Neural progenitor cell (in vitro differentiated cells): ENCODE measurements at places on chromosomes 6 and 20. TPM values are rescaled to one million over a fixed set of nuclear protein-coding genes. Genes with fewer than 3 reads are reported as not detected.

Gene COL11A2
- 0.49 and 0.99 TPM in 2 replicates for total RNA-seq

Gene PMEPA1
- total RNA-seq, result 0.03 and 1.7 TPM in 2 replicates

Gene ZFP57
- total RNA-seq, result not detected in 2 replicates

Gene LBP
- not detected in 2 replicates for total RNA-seq

Gene BHLHE23
- total RNA-seq, result 0.22 TPM in 1 of 2 replicates, not detected in the other

Gene MLIP
- not detected in 2 replicates for total RNA-seq

DNA sequence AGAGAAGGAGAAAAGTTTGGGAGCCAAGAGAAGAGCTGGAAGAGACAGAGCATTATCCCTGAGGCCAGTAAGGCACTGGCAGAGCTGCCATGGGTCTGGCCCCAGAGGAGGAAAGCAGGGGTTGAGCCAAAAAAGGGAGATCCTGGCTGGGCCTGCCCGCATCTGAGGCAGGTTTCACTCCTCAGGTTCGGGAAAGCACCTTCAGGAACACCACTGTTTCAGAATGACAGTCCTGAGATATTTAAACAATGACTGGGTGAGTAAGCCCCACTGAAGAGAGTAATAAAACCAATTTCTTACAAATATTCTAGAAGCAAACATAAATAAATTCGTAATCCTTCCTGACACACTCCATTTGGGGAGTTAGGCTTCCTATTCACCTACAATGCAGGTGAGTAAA is 152.2 kb downstream of the BACH2 start:
- DNase-seq, result no peak
- H3K4me3 ChIP-seq, result no peak overlapping the region
- no peaks in the 10 kb centered on the region for H3K27me3 ChIP-seq
- H3K4me1 ChIP-seq, result no peaks in the 10 kb centered on the region
- H3K27ac ChIP-seq, result no peak overlapping the region

DNA sequence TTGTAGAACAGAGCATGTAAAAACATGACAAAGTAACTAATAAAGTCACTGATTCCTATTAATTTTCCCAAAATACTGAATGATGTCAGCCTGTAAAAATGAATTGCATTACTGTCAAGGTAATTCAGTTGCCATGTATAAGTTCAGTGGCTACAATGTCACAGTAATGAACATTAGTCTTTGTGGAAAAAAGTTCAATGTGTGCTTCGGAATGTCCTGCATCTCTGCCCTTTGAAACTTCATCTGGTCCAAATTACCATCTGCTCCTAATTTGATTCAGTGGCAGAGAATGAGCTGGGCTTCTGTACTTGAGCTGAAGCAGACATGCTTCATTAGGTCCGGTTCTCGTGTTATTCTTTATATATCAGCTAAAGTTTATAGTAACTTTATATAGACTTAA is 567.4 kb downstream of the COL12A1 start:
- no peaks in the 10 kb centered on the region for H3K4me1 ChIP-seq
- H3K27ac ChIP-seq, result no peak overlapping the region
- H3K36me3 ChIP-seq, result no peaks in the 10 kb centered on the region

DNA sequence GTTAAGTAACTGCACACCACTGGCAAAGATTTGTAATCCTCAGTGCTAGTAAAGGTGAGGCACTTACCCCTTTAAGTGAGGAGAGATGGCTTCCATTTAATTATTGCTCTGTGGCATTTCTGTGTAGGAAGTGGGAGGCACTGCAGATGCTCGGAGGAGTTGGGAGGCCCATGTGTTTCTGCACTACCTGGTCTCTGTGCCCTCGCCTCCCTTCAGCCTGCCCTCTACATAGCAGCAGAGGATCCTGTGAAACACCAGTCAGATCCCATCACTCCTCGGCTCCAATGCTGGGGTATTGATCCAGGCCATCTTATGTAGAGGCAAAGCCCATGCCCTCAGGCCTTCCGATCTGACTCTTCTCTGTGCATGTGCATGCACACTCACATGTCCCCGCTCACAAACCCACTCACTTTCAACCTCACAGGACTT is 67.0 kb downstream of the SLX4IP start:
- no peak overlapping the region for H3K4me3 ChIP-seq
- H3K36me3 ChIP-seq, result no peaks in the 10 kb centered on the region
- peaks cover 11% of the 10 kb centered on the region for H3K4me1 ChIP-seq
- H3K27ac ChIP-seq, result no peak overlapping the region
- H3K27me3 ChIP-seq, result no peaks in the 10 kb centered on the region

GRCh38 chr6:35318196-35319171 is 20.9 kb downstream of the DEF6 start:
- peak; percentile 97 for DNase-seq
- peak overlapping the region; percentile 52 for H3K4me3 ChIP-seq
- H3K36me3 ChIP-seq, result no peaks in the 10 kb centered on the region
- H3K27me3 ChIP-seq, result peaks cover 31% of the 10 kb centered on the region
- H3K4me1 ChIP-seq, result no peaks in the 10 kb centered on the region
- no peak overlapping the region for H3K27ac ChIP-seq

GRCh38 chr20:46770330-46771194 is 61.1 kb downstream of the SLC2A10 start:
- H3K4me1 ChIP-seq, result peaks cover 10% of the 10 kb centered on the region
- DNase-seq, result no peak
- H3K27me3 ChIP-seq, result no peaks in the 10 kb centered on the region
- no peaks in the 10 kb centered on the region for H3K36me3 ChIP-seq
- no peak overlapping the region for H3K27ac ChIP-seq
